Osteoblast (primary cell): ENCODE measurements at places on chromosomes 16 and 17.

GRCh38 chr17:7219812-7220592 lies at the start of the genes ACADVL and DLG4:
Gene ACADVL (plus strand): TSS chr17:7219938. CDS start chr17:7219985, 47 bp downstream.
Gene DLG4 (minus strand): TSS chr17:7219836.
- peak; percentile 99 for DNase-seq

DNA sequence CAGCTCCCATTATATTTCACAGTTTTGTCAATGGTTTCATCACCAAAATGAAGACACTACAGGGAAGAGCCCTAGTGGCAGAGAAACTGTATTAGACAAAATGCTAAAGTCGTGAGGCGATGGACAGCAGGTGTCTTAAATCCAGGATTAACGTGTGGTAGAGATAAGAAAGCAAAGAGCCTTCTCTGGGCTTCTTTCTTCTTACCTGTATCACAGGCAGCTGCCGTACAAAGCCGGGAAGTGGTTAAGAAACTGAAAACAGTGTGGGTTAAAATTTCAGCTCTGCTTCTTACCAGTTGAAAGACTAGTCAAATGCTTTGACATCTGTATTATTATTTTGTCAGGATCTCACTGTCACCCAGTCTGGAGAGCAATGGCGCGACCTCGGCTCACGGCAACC lies 98.2 kb upstream of the NUDT7 start:
- DNase-seq: no peak

DNA sequence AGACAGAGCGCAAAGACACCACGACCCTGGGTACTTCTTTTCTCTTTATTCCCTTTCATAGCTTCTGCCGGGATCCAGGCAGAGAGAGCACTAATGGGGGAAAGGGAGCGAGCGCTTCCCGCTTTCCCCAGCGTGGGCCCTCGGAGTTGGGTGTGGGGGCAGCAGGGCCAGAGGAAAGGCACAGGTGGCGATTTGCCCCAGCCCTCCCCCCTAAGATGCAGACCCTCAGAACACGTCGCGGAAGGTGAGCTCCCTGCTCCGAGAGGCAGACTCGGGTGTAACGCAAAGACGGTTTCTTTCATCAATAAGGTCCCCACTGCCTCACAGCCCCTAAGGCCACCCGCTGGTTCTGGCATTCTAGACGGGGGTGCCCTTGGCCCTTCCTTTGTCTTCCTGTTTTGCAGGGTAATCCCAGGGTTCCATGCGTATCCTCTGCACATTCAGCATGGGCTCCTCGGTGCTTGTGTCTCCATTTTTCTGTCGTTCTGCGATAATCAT lies 570 bp upstream of the NME3 start:
- no peak for DNase-seq

DNA sequence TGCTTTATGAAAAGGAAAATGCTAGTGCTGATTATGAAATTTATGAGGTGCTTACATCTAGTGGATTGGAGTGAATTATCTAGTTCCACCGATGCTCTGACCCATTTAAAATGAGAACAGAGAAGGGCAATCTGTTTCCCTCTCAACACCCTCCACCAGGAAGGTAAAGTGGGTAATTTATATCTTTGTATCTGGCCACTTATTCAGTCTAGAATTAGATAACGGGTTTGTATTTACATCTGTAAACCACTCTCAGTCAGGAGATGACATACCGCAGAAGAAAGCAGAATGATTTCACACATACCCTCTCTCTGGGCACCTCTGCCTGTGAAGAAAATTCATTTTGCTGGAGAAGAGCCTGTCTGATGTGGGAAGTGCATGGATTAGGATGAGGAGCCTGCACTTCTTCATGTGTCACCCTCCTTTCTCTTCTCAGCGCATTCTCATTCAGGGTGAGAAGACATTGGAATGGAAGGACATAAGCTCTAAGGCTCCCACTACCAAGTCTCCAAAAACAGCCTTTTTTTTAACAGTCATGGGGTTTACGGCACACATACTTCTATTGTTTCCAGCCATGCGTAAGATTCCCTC lies 646.7 kb upstream of the SALL1 start:
- DNase-seq: no peak

- DNase-seq: no peak
Observed at GRCh38 chr16:83842756-83843507, 35.2 kb downstream of the HSBP1 start.
